ENCODE measurements at places on chromosomes 1 and 21. TPM values are rescaled to one million over a fixed set of nuclear protein-coding genes. Genes with fewer than 3 reads are reported as not detected.

DNA sequence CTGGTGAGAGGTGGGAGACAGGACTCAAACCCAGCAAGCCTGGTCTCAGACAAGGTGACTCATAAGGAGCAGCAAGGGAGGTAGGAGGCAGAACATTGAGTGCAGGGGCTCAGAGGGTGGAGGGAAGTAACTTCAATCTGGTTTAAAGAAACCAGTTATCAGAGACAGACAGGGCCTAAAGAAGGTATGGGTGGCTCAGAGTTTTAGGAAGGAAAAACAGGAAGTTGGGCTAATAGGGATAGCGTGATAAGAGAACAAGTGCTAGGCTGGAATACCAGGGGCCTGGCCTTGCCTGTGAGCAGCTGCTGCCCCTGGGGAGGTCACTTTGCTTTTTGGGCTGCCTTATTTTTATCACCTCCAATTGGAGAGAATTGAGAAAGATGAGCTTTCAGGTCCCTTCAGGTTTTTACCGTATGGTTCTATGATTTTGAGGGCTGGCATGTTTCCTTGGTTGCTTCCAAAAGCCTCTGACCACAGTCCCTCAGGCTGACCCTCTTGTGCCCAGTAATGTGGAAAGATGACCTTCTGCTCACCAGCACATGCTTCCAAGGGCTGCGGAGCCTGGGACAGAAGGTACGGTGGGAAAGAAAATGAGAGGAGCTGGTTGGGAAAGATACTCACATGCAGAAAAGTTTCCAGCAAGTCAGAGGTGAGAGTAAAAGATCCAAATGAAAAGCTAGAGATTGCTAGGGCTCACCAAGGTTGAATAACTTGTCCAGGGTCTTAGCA is 77.0 kb downstream of the DDR2 start:
- no peak for DNase-seq

SAMSN1 gene
- total RNA-seq = 1.0 TPM

DNA sequence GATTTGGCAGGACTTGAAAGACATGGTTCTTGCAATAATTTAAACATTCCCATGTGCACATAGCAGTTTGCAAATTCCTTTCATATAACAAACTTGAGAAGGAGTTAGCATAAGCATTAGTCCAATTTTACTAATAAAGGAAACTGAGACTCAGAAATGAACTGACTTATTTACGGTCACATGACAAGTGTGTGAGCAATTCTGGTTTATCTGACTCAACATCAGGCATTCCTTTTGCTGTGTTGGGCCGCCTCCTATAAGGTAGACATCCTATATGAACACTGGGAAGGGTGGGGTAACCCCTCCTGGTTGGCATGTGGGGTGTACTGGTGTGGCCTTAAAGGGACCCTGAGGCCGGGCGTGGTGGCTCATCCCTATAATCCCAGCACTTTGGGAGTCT is 8.5 kb upstream of the CPT2 start:
- DNase-seq = no peak

DIPK1A gene
- total RNA-seq = 4.7 TPM

DNA sequence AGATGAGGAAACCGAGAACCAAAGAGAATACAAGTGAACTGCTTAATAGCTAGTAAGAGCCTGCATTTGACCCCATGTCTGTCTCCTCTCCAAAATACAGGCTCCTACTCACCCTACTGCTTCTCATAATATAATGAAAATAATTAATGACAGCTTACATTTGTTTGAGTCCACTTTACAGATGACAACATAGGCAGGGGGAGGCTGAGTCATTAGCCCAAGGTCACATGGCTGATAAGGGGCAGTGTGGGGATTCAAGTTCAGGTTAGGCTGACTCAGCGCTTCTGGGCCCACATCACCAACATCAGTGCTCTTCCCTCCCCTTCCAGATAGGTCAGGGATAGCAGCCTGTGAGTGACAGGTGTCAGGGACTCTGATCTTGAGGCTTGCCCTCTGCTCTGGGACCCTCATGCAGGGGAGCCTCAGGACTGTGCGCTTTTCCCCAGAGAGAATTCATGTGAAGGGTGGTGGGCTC is 16.2 kb downstream of the AZIN2 start:
- DNase-seq = no peak

- DNase-seq = no peak
These were observed 737 bp upstream of the SERPINC1 start for GRCh38 chr1:173917635-173918493.

DNA sequence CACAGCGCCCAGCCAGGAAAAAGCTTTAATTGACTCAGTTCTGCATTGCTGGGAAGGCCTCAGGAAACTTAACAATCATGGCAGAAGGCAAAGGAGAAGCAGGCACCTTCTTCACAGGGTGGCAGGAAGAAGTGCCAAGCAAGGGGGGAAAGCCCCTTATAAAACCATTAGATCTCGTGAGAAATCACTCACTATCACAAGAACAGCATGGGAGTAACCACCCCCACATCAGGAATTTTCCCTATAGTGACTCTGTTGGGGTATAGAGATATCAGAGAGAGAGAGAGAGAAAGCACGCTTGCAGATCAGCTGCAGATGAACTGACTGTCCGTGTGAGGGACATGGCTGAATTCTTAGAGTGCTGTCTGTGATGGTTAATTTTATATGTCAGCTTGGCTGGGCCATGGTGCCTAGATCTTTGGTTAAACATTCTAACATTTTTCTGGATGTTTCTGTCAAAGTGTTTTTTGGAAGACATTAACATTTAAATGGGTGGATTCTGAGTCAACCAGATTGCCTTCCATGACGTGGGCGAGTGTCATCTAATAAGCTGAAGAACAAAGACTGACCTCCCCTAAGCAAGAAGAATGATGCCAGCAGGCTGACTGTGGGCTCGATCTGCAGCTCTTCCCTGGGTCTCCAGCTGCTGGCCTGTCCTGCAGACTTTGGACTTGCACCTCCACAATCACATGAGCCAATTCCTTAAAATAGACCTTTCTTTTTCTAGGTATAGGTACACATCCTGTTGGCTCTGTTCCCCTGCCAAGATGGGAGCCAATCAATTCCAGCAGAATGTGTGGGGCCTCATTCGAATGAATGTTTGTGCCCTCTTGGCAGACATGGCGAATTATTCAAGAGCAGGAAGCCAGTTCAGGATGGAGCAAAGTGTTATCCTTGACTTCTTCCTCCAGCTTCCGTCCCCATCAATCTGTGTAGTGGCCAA is 21.4 kb upstream of the CPT2 start:
- DNase-seq = no peak

DNA sequence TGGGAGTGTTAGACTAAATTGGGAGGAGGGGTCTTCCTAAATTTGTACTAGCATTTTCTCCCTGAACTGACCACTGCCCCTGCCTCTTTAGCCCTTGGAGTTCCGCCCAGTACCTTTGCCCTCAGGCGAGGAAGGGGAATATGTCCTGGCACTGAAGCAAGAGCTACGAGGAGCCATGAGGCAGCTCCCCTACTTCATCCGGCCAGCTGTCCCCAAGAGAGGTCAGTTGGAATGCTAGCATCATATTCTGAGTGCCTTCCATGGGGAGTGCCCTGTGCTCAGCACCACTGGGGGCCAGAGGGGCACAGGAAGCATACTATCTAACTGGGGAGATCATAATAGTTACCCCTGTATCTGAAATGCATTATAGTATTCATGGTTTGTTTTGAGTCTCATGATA is 10.7 kb downstream of the POLR3GL start:
- no peak for DNase-seq

DNA sequence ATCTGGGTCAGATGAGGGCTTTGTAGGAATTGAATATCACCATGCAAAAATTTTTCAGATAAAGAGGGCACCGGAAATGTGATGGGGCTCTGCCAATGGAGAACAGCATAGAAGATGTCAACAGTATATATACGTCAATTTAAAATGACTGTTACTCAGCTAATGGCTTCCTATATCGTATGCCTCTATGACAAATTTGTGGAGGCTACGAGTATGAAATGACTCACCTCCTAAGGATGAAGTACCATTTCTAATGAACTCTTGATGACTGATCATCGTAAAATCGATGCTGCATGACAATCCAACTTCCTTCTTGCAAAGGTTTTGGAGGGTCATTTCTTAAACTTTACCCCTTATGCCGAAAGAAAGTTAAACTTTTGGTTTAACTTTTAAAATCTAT is 450.3 kb upstream of the ZP4 start:
- no peak for DNase-seq

- no peak for DNase-seq
These were observed 2153.9 kb downstream of the NCAM2 start for GRCh38 chr21:23152130-23152529.

DNA sequence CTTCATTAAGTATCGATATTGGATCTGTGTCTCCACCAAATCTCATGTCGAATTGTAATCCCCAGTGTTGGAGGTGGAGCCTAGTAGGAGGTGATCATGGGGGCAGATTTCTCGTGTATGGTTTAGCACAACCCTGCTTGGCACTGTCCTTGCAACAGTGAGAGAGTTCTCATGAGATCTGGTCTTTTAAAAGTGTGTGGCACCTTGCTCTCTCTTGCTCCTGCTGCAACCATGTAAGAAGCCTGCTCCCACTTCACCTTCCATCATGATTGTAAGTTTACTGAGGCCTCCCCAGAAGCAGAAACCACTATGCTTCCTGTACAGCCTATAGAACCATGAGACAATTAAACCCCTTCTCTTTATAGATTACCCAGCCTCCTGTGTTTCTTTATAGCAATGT is 424.4 kb downstream of the NPHP4 start:
- no peak for DNase-seq

- no peak for DNase-seq
These were observed 26.8 kb upstream of the BACH1 start for GRCh38 chr21:29271927-29272333.

DNA sequence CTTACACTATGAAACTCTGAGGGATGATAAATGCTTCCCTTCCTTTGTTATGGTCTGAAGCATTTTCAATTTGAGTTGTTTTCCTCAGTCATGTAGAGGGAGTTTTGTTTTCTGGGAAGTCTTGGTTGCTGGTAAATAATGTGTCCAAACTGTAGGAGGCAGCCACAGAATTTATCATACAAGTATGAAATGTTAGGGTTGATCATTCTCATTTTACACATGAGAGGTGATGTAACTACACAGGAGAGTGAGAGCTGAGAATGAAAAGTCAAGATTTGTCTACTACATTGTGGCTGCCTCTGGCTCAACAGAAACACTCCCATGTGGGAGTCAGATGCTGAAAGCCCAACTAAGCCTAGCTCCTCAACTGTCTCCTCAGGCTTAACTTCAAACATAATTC is 182.5 kb upstream of the SGIP1 start:
- DNase-seq = no peak

DNA sequence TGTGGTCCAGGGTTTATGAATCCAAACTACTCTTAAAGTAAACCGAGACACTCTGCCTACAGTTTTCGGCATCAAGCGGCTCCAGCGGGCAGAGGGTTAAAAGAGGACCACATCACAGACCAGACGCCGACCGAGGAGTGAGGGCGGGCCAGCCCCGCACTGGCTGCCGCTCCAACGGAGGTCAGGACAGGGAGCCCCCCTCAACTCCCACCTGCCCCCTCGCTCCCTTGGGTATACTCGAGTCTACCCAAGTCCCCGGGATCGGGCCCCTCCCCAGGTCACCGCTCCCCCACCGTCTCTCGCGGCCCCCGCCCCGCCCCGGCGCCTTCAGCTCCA is 312 bp downstream of the ARNT start:
- no peak for DNase-seq

GRCh38 chr1:191579019-191579418 is 579.2 kb upstream of the RGS18 start:
- DNase-seq = no peak

DNA sequence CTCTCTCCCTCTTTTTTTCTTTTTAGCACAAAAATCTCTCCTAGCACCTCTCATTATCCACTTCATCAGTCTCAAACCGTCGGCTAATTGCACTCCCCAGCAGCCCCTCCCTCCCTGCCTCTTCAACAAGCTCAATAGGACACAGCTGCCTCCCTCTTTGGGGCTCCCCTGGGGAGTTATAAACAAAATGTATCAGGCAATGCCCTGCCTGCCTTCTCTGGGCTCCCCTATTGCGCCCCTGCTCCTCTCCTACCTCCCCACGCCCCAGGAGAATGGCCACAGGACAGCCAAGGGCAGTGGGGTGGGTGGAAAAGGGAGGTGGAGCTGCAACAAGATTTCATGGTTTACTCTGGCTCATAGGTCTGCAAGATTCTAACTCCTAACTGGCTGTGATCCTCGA is 147.1 kb upstream of the GRIK3 start:
- DNase-seq = no peak

CCDC27 gene
- 0.13 TPM for total RNA-seq

DNA sequence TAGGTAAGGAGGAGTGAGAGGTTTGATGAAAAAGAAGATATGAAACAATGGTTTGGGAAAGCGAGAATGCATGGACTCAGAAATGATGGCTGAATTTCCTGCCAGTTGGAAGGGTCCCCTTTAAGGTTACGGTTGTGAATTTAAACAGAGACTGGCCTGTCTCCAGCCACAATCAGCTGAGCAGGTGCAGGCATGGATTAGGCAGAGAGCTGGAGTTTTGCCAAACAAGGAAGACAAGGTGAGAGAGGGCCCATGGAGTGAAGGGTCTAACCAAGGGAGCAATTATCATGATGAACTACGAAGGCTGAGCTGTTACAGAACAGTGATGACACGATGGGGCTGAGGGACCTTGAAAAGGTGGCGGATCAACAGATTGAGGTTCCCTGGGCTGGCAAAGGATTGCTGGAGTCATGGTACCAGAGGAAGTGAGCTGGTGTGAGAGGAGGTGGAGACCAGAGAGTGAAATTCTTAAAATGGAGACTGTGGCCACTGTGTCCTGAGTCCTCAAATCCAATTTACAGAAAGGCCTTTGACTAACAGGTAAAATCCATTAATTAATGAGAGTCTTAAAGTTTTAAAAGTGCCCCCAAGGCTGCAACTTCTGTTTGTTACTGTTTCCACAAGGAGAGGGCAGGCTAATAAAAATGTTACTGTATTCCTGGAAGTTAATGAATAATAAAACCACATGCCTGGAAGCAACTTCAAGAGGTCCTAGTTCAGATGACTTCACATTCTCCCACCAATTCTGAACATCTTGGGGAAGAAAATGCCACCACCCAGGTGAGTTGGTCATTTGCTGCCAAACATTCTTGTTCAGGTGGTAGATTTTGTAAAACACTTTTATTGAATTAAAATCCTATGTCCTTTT is 41.5 kb downstream of the LHX9 start:
- no peak for DNase-seq

- no peak for DNase-seq
These were observed 407.8 kb downstream of the DUSP10 start for GRCh38 chr1:221334062-221334461.

CFAP45 gene
- total RNA-seq = 0.27 TPM

DNA sequence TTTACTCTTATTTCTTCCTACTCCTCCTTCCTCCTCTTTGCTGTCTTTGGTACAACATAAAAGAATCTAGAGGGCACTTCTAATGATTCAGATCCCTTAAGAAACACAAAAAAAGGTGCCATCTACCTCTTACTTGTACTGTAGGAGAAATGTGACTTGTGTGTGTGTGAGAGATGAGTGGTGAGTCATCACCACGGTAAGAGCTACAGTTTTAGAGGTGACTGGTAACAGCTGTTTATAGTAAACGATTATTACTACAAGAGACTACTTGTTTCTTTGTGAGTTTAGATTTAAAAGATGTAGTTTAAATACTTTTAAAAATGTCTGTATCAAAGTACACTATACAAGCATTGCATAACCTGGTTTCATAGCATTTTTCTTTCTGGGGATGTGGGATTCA is 40.4 kb downstream of the SLC35D1 start:
- DNase-seq = no peak

All from WTC11 (cell line).